ENCODE measurements at places on chromosomes 3 and 15.

- ATAC-seq: no peak
Observed at GRCh38 chr3:71217640-71218222, 365.8 kb downstream of the FOXP1 start.

GRCh38 chr3:18864933-18865731 lies 283.2 kb upstream of the KCNH8 start:
- ATAC-seq: no peak

- ATAC-seq: no peak
Observed at GRCh38 chr15:89652131-89652530, 3.1 kb downstream of the KIF7 start.

GRCh38 chr3:110383356-110383755 lies 688.3 kb upstream of the NECTIN3 start:
- no peak for ATAC-seq

GRCh38 chr3:66642019-66642418 lies 141.2 kb upstream of the LRIG1 start:
- ATAC-seq: no peak

- ATAC-seq: no peak
Observed at GRCh38 chr3:156834435-156834834, 8.3 kb downstream of the LEKR1 start.

GRCh38 chr15:84800365-84800806 lies 16.8 kb upstream of the ALPK3 start:
- no peak for ATAC-seq

- no peak for ATAC-seq
Observed at GRCh38 chr15:97576929-97577645, 383.4 kb upstream of the ARRDC4 start.

DNA sequence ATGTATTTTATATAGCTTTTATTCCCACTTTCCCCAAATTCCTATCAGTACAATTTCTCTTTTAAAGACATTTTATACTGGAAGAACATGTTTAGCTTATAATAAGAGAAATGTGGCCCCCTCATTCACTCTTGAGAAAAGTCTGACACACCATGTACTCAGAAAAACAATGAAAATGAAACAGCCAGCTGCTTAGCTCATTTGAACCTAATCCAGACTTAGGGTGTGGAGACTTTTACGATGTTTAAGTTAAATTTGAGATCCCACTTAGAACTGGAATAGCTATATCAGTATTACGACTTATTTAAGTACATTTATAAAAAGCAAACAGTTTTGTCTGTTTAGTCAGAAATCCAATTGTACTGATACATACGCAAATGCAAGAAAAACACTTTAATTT lies 252.3 kb upstream of the ARRDC4 start:
- ATAC-seq: no peak

- no peak for ATAC-seq
Observed at GRCh38 chr3:25181096-25181495, 247.0 kb upstream of the RARB start.

- no peak for ATAC-seq
Observed at GRCh38 chr3:10725067-10725466, 91.0 kb upstream of the SLC6A11 start.

Measured in stimulated activated memory B cell treated with anti-CD40 and anti-IgM and Interleukin-4, amounts not matched to agents 10 μg/mL and 1 μg/mL and 100 μg/mL, for 72 hours (primary cell).